ENCODE measurements at places on chromosomes 6 and 20. TPM values are rescaled to one million over a fixed set of nuclear protein-coding genes. Genes with fewer than 3 reads are reported as not detected.
A peak's percentile ranks its signal among the peaks of the same experiment; 100 is the strongest.

Gene LBP
- not detected for total RNA-seq

DNA sequence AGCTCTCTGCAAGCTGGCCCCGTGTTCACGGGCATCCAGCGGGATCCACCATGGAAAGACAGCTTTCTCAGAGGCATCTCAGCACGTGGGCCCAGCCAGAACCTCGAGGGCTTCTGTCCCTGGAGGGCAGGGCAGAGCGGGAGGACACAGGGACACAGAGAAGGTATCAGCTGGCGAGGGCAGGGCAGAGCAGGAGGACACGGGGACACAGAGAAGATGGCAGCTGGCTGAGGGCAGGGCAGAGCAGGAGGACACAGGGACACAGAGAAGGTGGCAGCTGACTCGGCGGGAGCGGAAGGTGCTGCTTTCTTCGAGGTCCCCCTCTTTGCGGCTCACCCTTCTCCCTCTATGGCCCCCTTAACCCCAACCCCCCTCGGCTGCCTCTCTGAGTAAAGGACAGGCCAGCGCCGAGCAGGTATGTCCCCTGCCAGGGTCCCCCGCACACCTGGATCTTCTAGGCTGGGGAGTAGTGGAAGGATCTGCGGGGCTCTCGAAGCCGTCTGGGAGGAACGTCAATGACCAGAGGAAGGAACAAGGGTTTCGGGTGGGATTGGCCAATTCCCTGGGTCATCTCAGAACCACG lies 28.9 kb upstream of the BHLHE23 start:
- no peak for ATAC-seq

- no peak for ATAC-seq
Measured at GRCh38 chr6:96196633-96197032, 180.9 kb downstream of the FUT9 start.

- no peak for ATAC-seq
Measured at GRCh38 chr6:32056254-32056653, 18.0 kb downstream of the CYP21A2 start.

Gene LAMA4
- total RNA-seq = not detected

Gene RHAG
- not detected for total RNA-seq

- ATAC-seq = peak; percentile 72
Measured at GRCh38 chr6:137709424-137710236, 157.4 kb upstream of the TNFAIP3 start.

GRCh38 chr6:128095362-128095761 lies 194.5 kb upstream of the THEMIS start:
- ATAC-seq = no peak

DNA sequence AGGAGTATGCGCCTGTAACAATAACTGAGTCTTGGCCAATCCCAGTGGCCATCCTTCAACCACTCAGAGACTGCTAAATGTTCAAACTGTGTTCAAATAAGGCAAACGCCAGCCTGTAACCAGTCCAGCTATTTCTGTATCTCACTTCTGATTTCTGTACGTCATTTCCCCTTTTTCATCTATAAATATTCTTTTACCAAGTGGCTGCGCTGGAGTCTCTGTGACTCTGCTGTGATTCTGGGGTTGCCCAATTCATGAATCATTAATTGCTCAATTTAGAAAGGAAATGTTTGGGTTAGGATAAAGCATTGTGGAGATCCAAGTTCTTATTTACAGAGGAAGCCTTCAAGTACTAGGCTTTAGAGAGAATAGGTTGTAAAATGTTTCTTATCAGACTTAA lies 89.8 kb upstream of the UST start:
- ATAC-seq = no peak

DNA sequence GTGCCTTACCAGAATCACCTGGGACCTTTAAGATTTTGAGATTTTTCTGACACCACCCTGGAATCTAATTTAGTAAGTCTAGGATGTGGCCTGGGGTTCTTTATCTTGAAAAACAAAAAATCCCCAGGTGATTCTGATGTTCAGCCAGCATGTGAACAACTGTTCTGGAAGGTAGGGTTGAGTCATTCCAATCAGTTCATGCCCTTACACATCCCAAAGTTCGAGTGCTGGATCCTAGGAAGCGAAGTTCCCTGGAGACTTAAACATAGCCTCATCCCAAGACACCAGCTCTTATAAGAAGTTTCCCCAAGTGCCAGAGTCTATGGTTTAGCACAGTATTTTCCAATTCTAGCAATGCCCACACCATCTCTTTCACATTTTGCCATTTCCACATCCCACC lies 6.3 kb upstream of the TSHZ2 start:
- no peak for ATAC-seq

GRCh38 chr6:11744753-11745152 lies 33.9 kb downstream of the ADTRP start:
- ATAC-seq = no peak

DNA sequence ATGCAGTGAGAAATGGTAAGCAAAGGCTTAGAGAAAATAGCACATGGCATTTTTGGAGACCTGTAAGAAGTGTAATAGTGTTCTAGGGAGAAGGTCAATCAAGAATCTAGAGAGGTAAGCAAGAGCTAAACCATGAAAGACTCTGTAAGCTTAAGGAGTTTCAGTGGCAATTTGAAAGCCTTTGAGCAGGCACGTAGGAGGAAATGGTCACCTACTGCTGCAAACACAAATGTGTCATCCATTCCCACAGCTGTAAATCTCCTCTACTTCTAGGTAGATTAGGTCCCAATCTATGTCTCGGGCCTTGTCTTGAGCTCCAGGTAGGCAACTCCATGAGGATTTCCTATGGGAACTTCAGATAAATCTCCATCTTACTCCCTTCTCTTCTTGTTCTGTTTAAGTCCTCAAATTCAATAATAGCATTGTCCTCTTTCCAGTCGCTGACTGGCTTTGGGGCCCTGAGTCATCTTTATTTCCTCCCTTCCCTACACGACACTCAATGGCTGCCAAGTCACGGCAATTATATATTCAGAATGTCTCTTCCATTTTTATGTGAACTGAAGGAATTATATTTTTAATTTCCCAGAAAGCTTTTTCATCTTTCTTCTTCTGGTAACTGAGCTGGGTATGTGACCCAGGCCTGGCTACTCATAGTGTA lies 24.2 kb upstream of the PAQR8 start:
- peak; percentile 88 for ATAC-seq

Gene IRAK1BP1
- total RNA-seq = 0.58 TPM

- no peak for ATAC-seq
Measured at GRCh38 chr6:44575644-44576043, 188.1 kb downstream of the CDC5L start.

DNA sequence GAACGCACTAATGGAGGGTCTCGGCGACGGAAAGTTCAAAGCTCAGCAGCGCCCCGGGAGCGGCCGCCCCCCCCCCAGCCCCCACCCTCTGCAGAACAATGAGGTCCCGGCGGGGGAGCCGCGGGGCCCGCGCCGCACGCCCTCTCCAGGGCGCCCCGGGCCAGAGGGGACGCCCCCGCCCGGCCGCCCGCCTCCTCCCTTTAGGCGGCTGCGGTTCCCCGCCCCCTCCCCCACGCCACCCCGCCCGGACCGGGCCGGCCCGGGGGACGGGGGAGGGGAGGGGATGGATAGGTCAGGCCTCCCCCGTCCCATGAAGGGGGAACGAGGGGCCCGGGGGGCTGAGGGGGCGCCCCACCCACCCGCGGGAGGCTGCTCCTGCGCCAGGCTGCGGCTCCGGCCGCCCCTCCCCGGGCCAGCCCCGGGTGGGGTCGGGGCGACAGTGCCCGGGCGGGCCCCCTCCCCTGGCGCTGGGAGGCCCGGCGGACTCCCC lies 1.5 kb downstream of the NOL4L start:
- no peak for ATAC-seq

DNA sequence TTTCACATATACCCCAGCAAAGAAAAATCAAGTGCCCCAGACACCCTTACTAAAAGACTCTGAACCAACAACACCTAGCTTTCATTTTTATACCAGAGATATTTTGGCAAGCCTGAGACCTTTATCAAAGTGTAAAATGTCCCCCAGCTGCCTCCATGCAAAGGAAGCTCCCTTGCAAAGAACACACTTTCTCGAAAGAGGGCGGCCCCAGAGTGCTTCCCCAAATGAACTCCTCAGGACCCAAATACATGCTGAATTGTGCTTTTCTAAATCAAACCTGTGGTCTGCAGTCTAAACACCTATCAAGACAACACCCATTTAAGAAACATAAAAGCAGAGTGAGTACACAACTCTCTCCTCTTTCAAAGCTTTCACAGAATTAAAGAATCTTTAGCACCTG lies 490 bp downstream of the IPCEF1 start:
- no peak for ATAC-seq

DNA sequence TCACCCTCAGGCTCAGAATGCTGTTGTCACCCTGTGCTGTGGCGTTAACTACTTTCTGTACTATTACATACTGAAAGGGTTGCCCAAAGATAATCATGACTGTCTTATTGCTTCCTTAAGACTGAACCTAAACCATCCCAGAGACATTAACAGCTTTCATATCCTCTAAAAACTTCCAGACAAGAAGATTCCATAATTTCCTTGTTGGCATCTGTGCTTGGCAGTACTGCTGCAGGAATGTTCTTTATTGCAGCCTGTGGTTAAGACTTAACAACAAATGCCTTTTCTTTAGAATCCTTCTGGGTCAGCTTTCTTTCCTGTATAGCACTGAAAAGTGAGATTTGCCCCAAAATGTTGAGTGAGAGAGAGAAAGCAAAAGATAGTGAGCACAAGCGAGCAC lies 109.7 kb downstream of the GJA10 start:
- no peak for ATAC-seq

Gene SLC22A2
- total RNA-seq = not detected

DNA sequence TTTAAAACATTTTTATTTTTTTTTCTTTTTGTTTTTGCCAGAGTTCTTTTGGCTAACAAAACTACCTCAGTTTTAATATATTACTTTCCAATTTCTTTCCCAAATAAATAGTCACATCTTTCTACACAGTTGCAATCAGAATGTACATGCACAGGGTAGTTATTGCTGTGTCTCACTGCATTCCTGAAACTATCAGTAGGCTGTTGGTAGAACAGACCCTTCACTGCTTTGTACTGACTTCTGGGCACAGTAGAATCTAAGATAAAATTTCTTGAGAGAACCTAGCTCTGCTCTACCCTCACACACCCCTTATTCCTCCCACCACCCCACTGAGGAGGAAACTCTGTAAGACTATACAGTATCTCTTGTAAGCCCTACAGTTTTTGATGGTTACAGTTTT lies 19.9 kb downstream of the TPX2 start:
- no peak for ATAC-seq

Gene HLA-DMA
- 53.8 TPM for total RNA-seq

- no peak for ATAC-seq
Measured at GRCh38 chr6:11869672-11870340, 91.2 kb upstream of the ADTRP start.

DNA sequence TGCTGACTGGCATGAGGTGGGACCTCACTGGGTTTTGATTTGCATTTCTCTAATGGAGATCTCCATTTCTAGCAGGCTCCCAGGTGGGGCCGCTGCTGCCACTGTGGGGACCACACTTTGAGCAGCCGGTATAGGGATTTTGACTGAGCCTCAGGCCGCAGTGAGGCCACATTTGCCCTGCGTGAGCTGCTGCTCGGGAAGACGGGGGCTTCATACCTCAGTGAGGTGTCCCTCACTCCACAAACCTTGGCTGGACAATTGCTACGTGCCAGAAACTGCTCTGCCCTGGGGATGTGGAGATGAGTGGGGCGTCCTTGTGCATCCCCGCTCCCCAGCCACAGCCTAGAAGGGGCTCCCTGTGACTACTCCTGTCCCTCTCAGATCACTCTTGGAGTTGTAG lies 134.3 kb downstream of the ANKRD60 start:
- no peak for ATAC-seq

GRCh38 chr6:37241775-37242428 lies 15.7 kb upstream of the TBC1D22B start:
- no peak for ATAC-seq

- no peak for ATAC-seq
Measured at GRCh38 chr6:85185977-85186376, 263.9 kb upstream of the NT5E start.

DNA sequence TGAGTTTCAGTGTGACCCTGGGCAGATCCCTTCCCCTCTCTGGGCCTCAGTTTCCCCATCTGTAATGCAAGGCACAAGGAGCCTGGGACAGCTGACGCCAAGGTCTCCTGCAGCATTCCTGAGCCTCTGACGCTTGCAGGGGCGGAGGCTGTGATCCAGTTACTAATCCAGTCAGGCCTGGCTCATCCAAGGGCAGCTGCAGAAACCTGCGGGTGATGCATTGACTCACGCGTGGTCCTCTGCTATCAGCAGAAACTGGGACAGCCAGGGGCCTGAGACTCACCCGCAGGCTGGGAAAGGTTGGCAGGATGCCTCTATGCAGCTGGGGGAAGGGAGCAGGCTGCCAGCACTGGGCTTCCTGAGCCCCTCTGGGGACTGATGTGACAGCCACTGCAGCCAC lies 65.0 kb upstream of the SIRPA start:
- no peak for ATAC-seq

DNA sequence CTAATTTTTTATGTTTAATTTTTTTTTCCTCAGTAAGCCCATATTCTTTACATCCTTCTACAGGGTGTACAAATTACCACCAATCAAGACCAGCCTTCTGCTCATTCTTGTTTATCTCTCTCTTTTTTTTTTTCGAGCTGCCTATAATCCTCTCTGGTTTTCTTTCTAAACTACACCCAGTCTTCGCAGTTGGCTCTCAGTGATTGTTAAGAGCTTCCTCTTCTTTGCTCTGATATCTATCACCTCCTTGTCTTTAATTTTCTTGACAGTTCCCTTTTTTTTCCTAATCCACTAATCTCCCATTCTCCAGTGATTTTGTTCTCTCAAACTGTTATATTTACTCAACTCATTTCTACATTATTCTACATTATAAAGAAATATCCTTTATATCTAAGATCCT lies 38.5 kb upstream of the PTPRK start:
- ATAC-seq = no peak

Gene SLC17A9
- 5.2 TPM for total RNA-seq

GRCh38 chr6:73515204-73515655 lies 5.6 kb downstream of the EEF1A1 start:
- ATAC-seq = peak; percentile 55

DNA sequence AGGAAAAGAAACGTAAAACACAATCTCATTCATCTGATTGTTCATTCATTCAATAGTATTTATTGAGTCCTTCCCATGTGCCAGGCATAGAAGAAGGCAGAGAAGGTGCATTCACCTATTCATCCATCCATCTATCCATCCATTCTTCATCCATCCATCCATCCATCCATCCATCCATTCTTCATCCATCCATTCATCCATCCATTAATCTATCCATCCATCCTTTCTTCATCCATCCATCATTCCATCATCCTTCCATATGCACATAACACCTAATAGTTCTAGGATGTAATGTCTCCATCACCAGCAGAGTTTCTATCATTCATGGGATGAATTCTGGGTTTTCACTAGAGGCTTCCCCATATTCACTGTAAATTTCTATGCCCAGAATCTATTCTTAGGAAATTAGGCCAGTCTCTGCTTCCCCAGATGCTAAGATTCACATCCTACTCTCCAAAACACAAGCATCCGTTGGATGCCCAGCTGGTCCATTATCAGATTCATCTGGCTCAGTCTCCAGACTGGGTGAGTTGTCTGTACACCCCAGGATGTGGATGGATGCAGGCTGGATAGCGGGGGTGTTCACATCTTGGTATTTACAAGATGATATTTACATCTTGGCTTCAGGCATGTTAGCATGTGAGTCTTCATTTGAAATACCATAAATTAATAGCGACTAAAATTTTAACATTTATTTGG lies 517.7 kb upstream of the SULF2 start:
- no peak for ATAC-seq

Gene FOXC1
- total RNA-seq = not detected

Gene EHMT2
- 55.3 TPM for total RNA-seq

Gene PTK6
- total RNA-seq = 1.9 TPM

Gene GPLD1
- 0.79 TPM for total RNA-seq

Gene FAM110A
- 20.8 TPM for total RNA-seq

Measured in activated T-helper 17 cell treated with anti-CD3 and anti-CD28 coated beads, Interleukin-2, amount 50 U/mL, for 72 hours (primary cell).